Activated CD4-positive, alpha-beta T cell treated with anti-CD3 and anti-CD28 coated beads, Interleukin-10, Interleukin-2, amounts not matched to agents 100 ng/mL and 50 ng/mL, durations not matched to agents 16 hours and 8 hours (primary cell): ENCODE measurements at places on chromosomes 2 and 18.

DNA sequence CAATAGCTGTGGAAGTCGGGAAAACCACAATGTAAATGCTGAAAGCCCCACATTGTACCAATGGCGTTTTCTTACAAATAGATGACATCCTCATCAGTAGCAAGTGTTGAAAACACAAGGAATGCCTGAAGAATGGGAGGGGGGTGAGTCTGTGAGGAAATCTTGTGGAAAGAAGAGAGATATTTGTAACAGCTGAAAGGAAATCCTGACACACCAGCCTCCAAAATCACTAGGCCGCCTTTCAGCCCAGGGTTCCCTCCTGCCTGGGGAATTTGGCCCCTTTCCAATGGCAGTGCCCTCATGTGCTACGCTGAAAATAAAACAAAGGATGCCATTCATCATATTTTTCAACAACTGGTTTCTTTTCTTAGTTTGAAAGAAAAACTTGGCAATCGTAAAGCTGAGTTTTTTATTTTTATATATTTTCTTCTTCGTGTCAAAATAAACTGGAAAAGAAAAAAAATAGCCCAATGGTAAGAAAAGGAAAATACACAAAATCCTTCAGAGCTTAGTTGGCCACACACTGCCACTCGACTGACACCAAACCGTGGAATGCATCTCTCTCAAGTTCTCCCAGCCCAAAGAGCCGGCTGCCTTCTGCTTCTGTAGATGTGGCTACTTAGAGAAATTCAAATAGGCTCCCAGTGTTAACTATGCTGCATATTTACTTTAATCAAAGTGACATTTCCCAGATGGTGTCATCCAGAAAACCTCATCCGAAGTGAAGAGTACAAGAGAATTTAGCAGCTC lies 52.0 kb downstream of the FTCDNL1 start:
- DNase-seq: no peak

GRCh38 chr2:45237128-45237527 lies 227.9 kb upstream of the SIX2 start:
- no peak for DNase-seq

DNA sequence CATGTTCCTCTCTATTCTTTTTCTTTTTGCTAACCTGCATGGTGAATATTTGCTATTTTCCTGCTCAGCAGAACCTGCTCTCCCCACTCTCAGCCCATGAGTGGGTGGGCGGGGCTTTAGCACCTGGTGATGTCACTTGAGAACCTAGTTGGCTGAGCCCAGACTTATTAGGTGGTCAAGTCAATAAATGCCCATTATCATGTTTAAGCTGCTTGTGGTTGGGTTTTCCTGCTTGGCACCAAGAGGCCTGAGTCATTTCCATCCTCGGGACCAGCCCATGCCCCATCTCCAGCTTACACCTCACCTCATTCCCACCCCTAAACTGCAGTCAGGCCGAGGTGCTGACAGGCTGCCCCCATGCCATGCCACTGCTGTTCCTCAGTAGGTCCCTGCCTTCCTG lies 226.6 kb downstream of the ANKRD30B start:
- no peak for DNase-seq

- no peak for DNase-seq
Observed at GRCh38 chr2:189602233-189602632, 21.6 kb upstream of the SLC40A1 start.

DNA sequence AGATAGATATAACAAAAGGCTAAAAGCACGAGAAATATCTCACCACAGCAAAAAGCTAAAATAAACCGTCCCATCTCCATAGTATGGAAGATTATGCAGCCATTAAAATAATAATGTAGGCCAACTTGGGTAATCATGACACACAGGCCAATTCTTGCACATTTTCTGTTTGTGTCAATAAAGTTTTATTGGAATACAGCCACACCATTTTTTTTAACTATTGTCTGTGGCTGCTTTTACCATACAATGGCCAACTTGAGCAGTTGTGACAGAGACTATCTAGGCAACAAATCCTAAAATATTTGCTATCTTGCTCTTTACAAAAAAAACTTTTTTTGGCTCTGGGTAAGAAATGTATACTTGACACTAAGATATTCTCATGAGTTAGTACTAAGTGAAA lies 212.5 kb downstream of the LRRTM4 start:
- DNase-seq: no peak

DNA sequence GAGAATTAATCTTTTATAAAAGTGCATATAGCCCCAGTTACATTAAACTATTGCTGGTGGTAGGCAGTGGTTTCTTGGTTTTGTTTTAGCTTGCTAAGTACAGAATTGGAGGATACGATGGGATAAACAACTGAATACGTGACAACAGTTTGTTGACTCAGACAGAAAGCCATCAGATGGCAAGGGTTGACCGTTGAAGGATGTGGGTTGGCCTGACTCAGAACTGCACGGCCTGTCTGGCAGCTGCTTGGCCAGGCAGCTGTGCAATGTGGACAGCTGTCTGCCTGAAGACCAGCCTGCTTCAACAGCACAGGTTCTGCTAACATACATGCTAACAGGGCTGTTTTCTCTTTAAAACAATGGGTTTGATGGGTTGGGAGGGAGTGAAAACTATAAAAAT lies 46.6 kb downstream of the PRKRA start:
- DNase-seq: peak; percentile 96

DNA sequence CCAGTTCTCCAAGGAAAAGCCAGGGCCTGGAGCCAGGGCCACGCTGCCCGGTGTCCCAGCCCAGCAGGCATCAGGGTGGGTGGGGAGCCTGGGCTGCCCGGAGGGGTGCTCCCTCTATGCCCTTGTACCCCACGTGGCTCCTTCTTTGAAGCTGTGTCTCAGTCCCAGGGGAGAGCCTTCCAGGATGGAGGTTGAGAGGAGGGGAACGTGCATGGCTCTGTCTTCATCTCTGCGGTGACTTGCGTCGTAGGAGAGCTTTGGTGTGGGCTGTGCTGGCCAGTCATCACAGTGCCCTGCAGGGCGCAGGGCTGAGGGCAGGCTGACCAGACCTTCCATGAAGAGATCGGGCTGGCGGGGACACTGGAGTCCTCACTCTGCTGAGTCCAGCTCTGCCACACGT lies 197.2 kb downstream of the LDLRAD4 start:
- no peak for DNase-seq

DNA sequence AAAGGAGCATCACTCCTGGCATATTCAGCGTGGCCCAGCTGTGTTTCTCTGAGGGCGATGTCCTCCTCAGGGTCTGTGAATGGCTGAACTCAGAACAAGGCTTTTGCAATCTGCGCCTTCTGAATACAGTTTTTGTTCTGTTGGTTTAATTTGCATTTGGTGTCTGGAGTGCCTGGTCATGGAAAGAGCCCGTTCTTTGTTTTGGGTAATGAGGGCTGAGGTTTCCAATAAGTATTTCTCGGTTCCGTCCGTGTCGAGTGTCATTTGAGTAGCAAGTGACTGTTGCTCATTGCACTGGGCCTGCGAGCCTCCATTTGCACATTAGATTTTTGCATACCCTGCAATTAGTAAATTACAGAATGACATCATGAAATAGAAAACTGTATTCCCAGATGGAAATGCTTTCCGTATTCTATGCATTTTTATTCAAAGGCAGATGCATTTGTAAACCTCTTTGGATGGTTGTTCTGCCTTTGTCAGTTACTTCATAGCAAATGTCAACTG lies 57.3 kb downstream of the NEDD4L start:
- DNase-seq: no peak

DNA sequence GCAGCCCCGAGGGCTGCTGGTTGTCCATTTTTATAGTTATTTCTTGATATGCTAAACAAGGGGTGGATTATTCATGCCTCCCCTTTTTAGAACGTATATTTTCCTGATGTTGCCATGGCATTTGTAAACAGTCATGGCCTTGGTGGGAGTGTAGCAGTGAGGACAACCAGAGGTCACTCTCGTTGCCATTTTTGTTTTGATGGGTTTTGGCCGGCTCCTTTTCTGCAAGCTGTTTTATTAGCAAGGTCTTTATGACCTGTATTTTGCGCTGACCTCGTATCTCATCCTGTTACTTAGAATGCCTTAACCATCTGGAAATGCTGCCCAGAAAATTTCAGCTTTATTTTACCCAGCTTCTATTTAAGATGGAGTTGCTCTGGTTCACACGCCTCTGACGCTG lies 825.8 kb upstream of the CDH2 start:
- DNase-seq: no peak

DNA sequence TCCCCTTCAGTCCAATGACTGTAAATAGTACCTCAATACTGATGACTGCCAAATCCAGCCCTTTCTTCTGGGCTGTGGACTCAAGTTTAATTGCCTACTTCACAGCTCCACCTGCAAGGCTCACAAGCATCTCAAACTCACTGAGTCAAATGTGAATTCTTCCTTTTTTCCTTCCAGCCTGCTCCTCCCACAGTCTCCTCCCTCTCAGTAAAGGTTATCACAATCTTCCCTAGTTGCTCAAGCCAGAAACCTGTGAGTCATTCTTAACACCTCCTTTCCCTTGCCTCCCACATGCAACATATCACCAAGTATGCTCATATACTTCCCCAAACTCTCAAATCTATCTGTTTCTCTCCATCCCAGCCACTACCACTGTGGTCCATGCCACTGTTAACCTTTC lies 3.7 kb upstream of the MFSD6 start:
- DNase-seq: peak; percentile 59

DNA sequence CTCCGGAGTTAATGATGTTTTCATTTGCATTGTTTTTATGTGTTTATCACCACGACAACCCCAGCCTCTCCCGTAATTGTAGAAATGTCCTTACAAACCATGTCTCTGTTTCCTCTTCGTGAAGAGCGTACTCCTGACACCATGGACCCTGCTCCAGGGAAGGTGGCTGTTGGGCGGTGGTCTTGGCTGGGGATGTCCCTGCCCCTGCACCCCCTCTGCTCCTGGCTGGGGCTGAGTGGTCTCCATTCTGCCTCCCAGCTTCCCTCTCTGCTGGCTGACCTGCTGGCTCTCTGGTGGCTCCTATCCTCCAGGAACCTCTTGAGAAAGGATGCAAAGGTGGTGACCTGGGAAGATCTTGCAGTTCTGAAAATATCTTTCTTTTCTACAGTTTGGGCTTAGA lies 81.1 kb downstream of the ASB1 start:
- DNase-seq: no peak

GRCh38 chr2:8146132-8147005 lies 535.5 kb upstream of the ID2 start:
- no peak for DNase-seq

DNA sequence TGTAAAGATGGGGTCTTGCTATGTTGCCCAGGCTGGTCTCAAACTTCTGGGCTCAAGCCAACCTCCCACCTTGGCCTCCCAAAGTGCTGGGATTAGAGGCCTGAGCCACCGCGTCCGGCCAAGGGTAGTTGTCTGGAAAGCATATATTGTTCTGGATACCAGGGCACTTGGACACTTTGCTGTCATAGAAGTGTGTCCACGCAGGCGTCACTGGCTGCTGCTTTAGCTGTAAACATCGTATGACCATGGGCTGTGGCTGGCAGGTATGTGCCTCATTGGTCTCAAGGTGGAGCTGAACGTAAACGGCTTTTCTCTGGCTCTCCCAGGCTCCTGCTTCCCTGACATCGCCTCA lies 3.2 kb upstream of the GPR35 start:
- DNase-seq: no peak

DNA sequence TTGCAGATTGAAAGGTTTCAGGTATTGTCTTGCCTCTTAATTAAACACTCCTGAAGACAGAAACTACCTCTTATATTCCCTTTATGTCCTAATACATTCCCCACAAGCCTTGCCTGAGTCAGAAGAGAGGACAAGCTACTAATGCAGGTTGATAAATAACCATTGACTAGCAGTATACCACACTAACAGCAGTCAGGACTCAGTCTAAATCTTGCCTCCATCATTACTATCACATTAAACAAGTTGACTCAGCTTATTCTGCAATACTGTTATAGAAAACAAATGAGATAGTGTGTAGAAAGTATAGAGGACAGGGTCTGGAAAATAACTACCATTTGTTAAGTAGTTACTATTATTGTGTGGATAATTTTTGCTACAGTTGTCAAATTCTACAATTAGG lies 63.8 kb downstream of the TTC21B start:
- no peak for DNase-seq

DNA sequence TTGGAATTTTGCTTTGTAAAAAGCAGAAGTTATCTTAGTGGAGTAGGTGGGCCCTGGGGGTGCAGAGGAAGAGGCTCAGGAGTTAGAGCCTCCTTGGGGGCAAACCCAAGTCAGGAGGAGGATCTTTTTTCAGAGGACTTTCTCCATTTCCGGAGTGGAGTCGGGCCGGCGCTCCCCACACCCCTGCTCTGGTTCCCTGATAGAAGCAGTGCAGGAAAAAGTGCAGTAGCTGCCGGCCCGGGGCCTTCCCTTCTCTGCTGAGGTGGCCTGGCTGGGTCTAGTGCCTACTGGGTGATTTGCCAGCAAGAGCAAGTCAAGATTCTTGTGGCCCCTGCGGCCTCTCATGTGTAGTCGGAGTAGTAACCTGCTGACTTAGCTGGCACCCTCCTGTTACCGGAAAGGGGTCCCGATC lies 124.2 kb upstream of the HS6ST1 start:
- DNase-seq: no peak

GRCh38 chr2:104873689-104874054 lies 19.8 kb downstream of the POU3F3 start:
- no peak for DNase-seq

GRCh38 chr2:236159778-236160170 lies 8.4 kb downstream of the GBX2 start:
- DNase-seq: no peak

DNA sequence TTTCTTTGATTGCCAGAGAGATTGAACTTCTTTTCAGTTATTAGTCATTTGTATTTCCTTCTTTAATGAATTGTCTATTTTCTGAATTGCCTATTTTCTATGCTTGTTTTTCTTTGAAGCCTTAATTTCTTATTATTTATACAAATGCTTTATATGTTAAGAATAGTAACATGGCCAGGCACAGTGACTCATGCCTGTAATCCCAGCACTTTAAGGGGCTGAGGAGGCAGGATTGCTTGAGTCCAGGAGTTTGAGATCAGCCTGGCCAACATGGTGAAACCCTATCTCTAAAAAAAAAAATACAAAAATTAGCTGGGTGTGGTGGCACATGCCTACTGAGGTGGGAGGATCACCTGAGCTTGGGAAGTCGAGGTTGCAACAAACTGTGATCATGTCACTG lies 4.7 kb upstream of the RAB11FIP5 start:
- DNase-seq: no peak

GRCh38 chr2:203177361-203177760 lies 61.5 kb upstream of the CYP20A1 start:
- peak; percentile 41 for DNase-seq
